ENCODE measurements at places on chromosomes 2 and 18.

- peak; percentile 77 for DNase-seq
Measured at GRCh38 chr2:48423376-48423775, 106.6 kb upstream of the STON1 start.

DNA sequence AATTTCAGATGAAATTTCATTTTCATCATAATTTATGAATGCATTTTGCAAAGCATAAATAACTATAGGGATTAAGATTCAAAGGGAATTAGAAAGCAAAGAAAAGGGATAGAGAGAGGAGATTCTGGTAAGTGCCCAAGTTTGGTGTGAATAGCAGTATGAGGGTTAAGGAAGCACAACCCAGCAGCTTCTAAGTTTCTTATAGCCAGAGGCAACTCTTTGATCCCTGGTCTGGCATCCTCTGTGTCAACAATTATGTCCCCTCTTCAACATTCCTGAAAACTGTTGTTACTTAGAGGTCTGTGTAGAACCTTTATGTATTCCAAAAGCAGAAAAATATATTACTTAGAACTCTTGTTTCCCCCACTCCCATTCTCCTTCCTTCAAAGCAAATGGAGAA, 171.6 kb upstream of the SATB2 start:
- DNase-seq: no peak

- peak; percentile 41 for DNase-seq
Measured at GRCh38 chr2:226832061-226832460, 3.8 kb upstream of the RHBDD1 start.

GRCh38 chr2:182416861-182417260, 10.0 kb downstream of the PDE1A start:
- no peak for DNase-seq

GRCh38 chr2:217929272-217929671, 73.5 kb downstream of the TNS1 start:
- no peak for DNase-seq

GRCh38 chr2:59677158-59677557, 876.3 kb downstream of the BCL11A start:
- DNase-seq: no peak

DNA sequence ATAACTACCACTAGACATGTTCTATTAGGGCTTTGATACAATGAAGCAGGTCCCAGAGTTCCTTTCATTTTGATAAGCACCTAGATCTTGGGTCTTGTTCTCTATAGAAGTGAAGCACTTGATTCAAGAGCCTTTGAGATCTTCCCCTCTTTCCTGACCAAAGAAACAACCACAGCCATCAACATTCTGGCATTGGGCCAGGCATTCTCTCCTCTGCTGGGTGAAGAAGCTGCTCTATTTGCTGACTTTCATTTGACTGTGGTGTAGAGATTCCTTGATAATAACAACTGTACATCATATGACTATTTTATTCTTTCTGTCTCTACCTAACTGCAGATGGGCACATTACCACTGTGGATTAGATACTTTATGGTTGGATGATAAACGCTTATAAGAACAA, 96.6 kb upstream of the LYPD1 start:
- DNase-seq: no peak

DNA sequence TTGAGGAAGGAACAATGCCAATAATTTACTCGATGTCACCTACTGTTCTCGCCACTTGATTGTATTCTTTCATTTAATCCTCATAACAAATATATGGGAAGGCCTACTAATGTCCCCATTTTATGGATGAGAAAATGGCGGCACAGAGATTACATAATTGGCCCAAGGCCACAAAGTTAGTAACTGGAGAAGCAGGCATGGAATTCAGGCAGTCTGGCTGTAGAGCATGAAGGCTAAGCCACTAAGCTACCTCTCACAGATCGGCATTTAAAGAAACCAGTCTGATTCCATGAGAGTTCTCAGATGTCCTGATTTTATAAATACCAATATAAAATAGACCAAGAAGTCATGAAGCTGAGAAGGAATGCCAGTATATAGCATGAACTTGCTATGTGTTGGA, 121.8 kb upstream of the EPAS1 start:
- DNase-seq: peak; percentile 64

GRCh38 chr2:14632133-14632936, at the start of gene LRATD1:
Gene LRATD1 (plus strand): TSS chr2:14632717. CDS start chr2:14633980, 1,263 bp downstream.
- peak; percentile 79 for DNase-seq

- no peak for DNase-seq
Measured at GRCh38 chr2:177273408-177273807, 8.9 kb upstream of the NFE2L2 start.

- no peak for DNase-seq
Measured at GRCh38 chr2:206343816-206344215, 69.4 kb downstream of the ZDBF2 start.

- DNase-seq: no peak
Measured at GRCh38 chr2:2542966-2543611, 212.0 kb upstream of the MYT1L start.

GRCh38 chr2:219448099-219448775, 13.6 kb downstream of the SPEG start:
- no peak for DNase-seq

- no peak for DNase-seq
Measured at GRCh38 chr2:40886655-40887054, 434.8 kb upstream of the SLC8A1 start.

DNA sequence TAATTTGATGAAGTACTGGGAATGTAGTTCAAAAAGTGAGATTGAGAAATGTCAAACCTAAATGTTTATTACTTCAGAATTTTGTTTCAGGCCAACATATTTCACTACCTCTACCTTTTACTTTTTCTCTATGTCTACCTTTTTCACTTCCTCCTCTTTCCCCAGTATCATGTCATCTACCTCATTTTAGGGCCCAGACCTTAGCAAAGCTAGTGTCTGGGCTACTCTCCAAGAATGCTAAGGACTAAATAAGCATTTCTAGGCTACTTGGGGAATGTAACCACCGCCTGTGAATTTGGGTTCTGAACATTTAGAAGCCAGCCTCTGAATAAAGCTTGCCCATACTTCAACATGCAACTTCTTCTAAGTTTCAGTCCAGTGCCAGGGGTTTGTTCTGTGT, 330.4 kb downstream of the SLC4A3 start:
- DNase-seq: peak; percentile 13

GRCh38 chr2:12330916-12331315, 385.8 kb upstream of the TRIB2 start:
- peak; percentile 48 for DNase-seq

- no peak for DNase-seq
Measured at GRCh38 chr18:39655341-39655740, 2089.7 kb upstream of the CELF4 start.

DNA sequence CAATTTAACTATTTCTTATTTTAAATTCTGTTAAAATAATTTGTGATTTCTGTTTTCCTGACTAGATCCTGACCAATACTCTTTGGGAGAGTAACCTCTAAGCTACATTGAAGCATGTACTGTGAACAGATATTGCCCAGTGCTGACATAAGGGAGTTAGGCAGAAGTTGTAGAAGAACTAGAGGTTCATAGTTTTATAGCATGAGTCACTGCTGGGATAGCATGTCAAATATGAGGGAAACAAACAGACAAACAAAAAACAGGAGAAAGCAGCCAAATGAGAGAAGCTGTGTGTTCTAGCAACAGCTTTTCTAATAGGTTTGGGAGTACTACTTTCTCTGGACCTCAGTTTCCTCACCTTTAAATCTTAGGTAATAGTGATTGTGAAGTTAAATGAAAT, 72.4 kb downstream of the CERS6 start:
- peak; percentile 81 for DNase-seq

- DNase-seq: no peak
Measured at GRCh38 chr18:13558790-13559189, 167.6 kb downstream of the FAM210A start.

GRCh38 chr2:157922336-157922735, 46.2 kb upstream of the ACVR1 start:
- DNase-seq: no peak

GRCh38 chr2:54439582-54439981, 16.5 kb upstream of the SPTBN1 start:
- DNase-seq: no peak

DNA sequence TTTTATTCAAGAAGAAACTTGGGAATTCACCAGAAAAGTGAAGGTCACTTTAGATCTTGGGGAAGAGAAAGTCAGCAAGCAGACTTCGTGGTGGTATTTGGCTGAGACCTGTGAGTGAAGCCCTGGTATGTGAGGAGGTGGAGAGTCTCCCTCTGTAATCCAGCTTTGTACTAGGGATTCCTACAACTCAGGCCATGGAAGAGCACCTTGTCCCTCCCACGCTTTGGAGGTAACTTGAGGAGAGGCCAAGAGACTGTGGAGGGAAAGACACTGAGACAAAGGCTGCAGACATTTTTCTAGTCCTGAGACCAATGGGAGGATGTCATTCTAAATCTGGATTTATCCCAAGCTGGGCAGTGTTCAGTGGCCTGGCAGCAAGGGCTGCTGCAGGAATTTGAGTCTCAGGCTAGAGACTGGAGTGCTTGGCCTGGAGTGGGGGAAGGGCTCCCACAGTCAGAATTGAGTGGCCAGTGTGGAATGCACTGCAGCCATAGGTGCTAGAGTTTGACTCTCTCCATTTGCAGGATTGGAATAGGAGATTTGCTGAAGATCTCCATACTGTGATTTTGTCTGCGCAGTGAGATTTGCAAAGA, 219.0 kb downstream of the ACTR3 start:
- no peak for DNase-seq
